ENCODE measurements at places on chromosomes 2 and 18.

DNA sequence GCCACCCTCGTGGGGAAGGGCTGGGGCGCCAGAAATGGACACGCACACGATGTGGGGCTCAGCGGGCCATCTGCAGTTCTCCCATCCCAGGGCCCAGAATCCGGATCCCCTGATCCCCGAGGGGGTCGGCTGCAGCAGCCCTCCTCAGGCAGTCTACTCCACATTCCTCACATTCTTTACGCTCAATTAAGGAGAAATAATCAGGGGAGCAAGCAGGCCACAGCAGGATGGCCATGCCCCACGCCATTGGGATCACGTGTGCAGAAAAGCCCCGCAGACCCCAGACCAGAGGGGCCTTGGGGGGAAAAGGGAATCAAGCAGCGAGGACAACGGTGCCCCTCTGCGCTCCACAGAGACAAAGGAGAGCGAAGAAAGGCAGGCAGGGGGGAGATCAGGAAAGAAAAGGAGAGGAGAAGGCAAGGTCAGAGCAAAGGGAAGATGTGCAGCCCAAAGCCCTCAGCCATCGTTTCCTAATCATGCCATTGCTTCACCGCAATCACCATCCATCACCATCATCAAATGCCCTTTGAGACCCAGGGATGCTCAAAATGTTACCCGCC is 17.5 kb upstream of the PKDCC start:
- no peak for DNase-seq

- DNase-seq, result peak; percentile 88
Measured at GRCh38 chr2:223970343-223971128, 13.3 kb downstream of the MRPL44 start.

DNA sequence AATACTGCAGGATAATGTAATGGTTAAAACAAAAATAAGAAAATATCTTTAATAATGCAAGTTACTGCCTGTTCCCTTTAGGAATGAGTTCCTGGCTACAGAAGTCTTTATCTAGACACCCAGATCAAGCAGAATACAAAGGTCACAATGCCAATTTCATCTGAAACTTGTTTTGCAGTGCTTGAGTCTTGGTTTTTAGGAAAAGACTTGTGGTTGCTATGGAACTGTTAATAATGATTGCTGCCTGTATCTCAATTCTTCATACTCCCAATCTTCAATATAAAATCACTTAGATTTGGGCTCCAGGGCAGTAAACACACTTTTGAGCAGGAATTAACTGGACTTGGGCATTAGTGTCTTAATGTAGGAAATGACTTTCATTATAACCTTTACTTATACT is 14.2 kb downstream of the CAVIN2 start:
- DNase-seq, result no peak

GRCh38 chr18:64207820-64208219 is 58.9 kb upstream of the LINC00305 start:
- DNase-seq, result no peak

- DNase-seq, result no peak
Measured at GRCh38 chr18:43435851-43436250, 158.6 kb upstream of the SYT4 start.

DNA sequence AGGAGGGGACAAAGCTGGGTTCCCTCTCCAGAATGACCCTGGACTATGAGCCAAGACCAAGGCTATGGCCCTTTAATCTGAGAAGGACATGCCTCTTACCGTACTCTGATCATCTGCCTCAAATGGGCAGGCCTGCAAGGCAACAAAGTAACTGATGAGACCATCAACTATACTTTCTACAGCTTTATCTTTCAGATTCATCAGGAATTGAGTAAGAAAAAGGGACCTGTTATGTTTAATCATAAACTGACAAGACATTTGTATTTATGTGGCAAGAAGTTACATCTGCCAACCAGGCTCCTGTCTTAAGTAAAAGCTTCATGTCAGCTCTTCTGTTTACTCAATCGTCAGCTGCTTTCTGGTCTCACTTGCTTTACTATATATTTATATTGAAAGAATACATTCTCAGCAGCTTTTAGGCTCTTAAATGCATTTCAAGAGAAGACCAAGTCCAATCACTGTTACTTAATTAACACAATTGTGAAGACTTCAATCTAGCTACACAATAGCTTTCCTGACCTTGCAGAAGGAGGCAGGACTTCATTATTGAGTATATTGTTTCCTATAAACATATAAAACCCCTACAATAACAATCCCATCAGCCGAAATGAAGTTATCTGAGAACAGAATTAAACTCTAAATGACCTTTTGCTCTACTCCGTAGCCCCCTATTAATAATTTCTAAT is 163.8 kb downstream of the ETAA1 start:
- DNase-seq, result no peak

DNA sequence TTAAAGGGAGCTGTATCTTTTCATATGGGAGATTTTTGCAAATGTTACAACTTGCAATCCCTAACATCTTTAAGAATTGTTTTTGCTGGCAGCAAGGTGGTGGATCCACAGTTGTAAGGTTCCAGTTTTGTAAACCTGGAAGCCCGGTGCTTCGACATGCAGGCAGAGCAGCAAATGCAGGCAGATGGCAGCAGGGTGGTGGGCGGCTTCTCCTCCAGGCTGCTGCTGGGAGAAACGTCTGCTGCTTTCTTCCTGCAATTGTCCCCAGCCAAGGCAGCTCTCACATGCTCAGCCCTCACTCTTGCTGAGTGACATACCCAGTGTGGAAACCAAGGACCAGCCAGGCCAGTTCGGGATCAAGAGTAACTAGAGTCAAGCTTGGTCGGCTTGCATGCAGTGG is 166.0 kb downstream of the SEPTIN10 start:
- DNase-seq, result no peak

DNA sequence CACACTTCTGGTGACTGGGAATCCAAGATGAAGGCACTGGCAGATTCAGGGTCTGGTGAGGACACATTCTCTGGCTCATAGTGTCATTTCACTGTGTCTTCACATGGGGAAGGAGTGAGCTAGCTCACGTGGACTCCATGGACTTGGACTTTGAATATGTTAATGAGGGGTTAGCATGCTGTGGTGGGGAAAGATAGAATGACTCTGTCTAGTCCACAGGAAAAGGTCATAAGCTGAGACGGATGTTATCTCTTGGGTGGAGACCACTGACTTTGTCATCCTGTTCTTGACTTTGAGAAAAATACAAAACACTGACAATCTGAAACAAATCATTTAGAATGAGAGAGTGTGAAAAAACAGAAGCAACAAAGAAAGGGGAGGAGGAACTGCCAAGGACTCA is 145.9 kb downstream of the PIK3C3 start:
- no peak for DNase-seq

DNA sequence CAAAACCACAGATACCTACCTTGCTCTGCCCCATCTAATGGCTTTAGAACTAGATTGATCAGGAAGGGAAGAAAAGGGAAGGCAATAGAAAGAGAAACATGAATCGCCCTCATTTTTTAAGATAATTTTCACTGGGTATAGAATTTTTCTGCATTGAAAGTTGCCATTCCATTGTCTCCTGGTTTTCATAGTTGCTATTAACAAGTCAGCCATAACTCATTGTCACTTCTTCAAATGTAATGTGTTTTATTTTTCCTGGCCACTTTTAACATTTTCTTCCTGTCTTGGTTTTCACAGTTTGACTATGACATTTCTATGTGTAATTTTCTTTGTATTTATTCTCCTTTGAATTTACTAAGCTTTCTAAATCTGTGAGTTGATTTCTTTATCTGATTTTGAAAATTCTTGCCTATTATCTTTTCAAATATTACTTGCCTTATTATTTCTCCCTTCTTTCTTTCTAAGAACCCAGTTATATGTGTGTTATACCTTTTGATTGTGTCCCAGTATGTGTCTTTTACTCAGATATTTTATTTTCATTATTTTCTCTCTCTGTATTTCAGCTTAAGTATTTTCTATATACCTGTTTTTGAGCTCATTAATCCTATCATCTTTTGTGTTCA is 85.5 kb upstream of the GLI2 start:
- DNase-seq, result no peak

- no peak for DNase-seq
Measured at GRCh38 chr2:61620244-61621159, 82.3 kb upstream of the XPO1 start.

GRCh38 chr18:8351161-8351560 is 258.1 kb upstream of the RAB12 start:
- no peak for DNase-seq

- DNase-seq, result no peak
Measured at GRCh38 chr2:85470850-85471800, 52.6 kb downstream of the SH2D6 start.

- DNase-seq, result no peak
Measured at GRCh38 chr2:190486037-190486623, 48.4 kb downstream of the NEMP2 start.

DNA sequence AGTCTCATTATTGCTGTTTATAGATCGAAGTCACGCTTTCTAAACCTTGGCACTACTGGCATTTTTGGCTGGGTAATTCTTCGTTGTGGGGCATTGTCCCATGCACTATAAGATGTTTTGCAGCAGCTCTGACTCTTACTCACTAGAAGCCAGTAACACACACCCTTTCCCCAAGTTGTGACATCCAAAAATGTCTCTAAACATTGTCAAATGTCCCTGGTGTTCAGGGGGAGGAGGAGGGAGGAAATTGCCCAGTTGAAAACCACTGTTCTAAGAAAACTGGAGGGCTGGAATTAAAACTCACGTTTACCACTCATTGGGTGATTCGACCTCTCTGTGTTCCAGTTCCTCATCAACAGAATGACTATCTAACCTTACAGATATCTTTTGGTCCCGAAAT is 115.7 kb upstream of the KLF7 start:
- DNase-seq, result no peak

- no peak for DNase-seq
Measured at GRCh38 chr2:131048641-131049040, 44.6 kb downstream of the FAM168B start.

GRCh38 chr2:170816504-170817092 is at the start of gene GAD1:
TSS of gene GAD1 (plus strand) at chr2:170816887. CDS start at chr2:170818592, 1,705 bp downstream.
- peak; percentile 83 for DNase-seq

DNA sequence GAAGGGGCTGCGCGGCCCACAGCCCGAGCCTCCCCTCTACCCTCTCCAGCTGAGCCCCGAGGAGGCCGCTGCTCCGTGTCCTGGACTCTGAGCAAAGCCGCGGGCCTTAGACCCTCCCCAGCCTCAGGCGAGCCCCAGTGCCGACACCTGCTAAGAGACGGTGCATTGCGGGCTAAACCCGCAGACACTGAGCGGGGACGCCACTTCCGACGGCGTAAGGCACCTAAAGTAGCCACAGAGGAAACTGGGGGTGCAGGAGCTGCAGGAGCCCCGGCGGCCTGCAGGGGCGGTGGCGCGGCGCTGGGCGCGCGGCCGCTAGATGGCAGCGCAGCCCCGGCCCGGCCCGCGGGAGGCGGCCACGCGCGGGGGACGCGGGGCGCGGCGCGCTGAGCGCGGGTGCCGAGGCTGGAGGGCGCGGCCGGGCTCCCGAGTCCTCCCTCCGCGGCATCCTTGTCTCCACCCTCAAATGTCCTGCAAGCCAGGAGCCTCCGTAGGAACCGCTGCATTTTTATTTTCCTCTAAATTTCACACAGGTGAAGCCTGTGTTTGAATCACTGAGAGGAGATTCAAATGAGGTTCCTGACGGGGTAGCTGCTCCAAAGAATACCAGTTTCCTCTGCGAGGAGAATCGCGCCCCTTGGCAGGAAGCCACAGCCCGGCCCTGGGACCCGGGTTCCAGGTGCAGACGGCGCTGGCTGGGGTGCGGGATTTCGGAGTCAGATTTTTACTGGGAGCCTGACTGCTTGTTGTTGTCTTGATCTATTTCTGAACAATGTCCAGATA is 650.5 kb downstream of the GALR1 start:
- peak; percentile 83 for DNase-seq

GRCh38 chr2:47065343-47065742 is 89.8 kb downstream of the STPG4 start:
- DNase-seq, result no peak

GRCh38 chr2:189511210-189511959 is 69.2 kb downstream of the SLC40A1 start:
- no peak for DNase-seq

DNA sequence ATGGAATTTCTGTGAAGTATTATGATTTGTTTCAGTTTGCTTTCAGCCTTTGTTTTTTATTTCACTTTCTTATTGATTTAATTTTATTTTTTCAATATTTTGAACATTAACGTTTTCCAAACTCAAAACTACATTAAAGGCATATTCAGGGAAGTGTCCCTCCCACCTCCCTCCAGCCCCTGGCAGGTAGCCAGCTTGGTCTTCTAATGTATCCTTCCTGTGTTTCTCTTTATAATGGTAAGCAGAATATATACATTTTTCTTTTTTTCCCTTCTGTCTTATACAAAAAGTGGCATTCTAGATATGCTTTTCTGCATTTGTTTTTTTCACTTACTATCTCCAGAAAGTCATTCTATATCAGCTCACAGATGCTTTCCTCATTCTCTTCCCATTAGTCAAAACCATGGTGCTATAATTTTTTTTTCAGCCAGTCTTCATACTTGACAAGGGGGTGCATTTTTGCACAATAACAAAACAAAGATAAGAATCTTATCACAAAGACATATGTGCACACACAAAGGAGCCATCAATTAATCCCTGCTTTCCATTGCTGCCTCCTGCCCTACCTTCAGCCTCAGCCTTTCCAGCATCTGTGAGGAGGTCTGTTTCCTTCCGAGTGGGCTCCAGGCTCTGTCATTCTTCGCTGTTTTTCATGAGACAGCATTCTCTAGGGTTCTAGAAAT is 33.7 kb upstream of the TMEM177 start:
- no peak for DNase-seq

DNA sequence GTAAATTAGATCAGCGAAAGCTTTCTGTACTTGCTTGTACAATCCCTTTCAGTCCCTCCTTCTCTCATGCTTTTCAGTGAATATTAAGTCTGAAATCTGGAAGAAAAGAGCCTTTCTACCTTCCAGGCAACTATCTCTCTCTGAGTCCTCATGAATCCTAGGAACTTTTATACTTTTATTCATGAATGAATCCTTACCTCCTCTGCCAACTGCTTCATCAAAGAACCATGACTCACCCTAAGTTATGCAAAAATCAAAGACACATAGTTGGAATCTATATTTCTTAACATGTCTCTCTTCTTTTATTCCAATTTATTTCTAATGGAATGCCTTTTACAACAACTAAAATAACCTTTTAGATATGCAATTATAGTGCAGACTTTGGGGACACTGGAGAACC is 394.2 kb downstream of the CLIP4 start:
- DNase-seq, result no peak

- no peak for DNase-seq
Measured at GRCh38 chr18:27276886-27277285, 91.8 kb upstream of the CHST9 start.

GRCh38 chr18:78799382-78800089 is 180.1 kb upstream of the SALL3 start:
- DNase-seq, result no peak

- no peak for DNase-seq
Measured at GRCh38 chr2:67446491-67446911, 49.4 kb downstream of the ETAA1 start.

DNA sequence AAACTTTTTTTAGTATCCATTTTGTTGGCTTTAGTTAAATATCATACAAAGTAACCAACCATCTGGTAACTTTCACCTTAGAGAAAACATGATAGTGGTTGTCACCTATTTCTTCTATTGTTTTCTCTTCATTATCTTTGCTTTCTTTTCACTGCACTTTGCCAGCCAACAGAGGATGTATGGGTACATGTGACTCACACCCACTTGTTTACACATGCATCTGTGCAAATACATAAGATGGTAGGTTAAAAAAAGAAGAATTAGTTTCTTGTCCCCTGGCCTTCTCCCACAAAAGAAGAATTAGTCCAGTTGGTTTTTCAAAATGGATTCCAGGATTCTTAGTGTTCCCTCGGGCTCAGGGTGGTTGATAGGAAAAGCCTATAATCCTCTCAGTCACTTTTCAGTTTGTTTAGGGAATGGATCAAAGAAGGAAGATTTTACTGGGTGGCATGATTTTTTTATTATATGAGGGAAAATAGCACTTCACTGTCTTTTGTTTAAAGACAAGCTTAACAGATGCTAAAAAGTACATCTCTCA is 46.6 kb downstream of the CDK15 start:
- no peak for DNase-seq

All from Karpas-422 (cell line).